Naive thymus-derived CD8-positive, alpha-beta T cell (primary cell): ENCODE measurements at places on chromosomes 2 and 18. TPM values are rescaled to one million over a fixed set of nuclear protein-coding genes. Genes with fewer than 3 reads are reported as not detected.

ONECUT2 gene
- not detected for total RNA-seq

CRYGC gene
- not detected for total RNA-seq

TUBA4A gene
- 143 TPM for total RNA-seq

DOK6 gene
- total RNA-seq, result not detected

GALR1 gene
- not detected for total RNA-seq

DDX1 gene
- 64.1 TPM for total RNA-seq

DLX2 gene
- not detected for total RNA-seq

ZCCHC2 gene
- 55.8 TPM for total RNA-seq

CACNB4 gene
- total RNA-seq, result 1.1 TPM

LYG1 gene
- total RNA-seq, result 4.5 TPM

DNA sequence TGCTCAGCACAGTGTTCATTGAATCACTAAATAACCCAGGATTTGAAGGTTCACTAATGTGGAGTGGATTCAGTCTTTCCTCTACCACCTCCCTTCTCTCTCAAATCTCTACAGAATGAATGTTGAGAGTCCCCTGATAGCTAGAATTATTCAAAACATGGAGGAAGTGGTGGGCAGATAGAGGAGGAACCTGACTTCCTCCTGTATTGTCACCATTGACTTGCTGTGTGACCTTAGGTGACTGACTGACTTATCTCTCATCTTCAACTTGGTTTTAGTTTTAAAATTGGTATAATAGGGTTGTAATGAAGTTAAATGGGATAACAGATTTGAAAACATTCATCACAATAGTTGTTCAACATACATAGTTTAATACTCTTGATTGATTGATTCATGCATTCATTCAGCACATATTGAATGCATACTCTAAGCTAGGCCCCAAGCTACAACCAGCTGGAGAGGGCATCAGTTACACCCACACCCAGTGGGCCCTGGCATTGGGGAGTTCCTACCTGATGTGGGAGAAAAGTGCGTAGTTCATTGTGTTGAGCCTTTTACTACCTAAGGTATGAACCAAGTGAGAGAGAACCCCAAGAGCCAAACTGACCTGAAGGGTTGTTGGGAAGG lies 96.0 kb downstream of the WDR7 start:
- H3K4me1 ChIP-seq, result peaks cover 18% of the 10 kb centered on the region
- H3K36me3 ChIP-seq, result peaks cover 2% of the 10 kb centered on the region
- H3K27ac ChIP-seq, result peak overlapping the region; percentile 82
- H3K4me3 ChIP-seq, result no peak overlapping the region
- DNase-seq, result no peak

DNA sequence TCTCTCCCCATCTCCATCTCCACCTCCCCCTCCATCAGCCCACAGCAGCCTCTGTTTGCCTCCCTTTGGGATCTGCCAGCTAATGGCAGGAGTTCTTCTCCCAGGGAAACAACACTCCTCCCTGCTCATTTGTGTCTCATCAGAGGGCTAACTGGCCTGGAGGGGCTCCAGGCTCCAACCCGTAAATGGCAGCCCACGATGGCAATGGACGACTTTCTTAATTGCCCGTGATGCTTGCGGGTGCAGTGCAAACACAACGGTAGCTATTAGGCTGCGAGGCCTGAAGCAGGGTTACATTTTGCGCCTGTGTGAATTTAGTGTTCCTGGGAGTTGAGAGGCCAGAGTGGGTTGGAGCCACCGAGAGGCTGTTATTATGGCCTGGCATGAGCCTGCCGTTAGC lies 285.1 kb downstream of the TNS1 start:
- DNase-seq, result no peak
- H3K4me3 ChIP-seq, result no peak overlapping the region
- H3K27me3 ChIP-seq, result no peaks in the 10 kb centered on the region
- no peak overlapping the region for H3K27ac ChIP-seq
- no peaks in the 10 kb centered on the region for H3K36me3 ChIP-seq

DNA sequence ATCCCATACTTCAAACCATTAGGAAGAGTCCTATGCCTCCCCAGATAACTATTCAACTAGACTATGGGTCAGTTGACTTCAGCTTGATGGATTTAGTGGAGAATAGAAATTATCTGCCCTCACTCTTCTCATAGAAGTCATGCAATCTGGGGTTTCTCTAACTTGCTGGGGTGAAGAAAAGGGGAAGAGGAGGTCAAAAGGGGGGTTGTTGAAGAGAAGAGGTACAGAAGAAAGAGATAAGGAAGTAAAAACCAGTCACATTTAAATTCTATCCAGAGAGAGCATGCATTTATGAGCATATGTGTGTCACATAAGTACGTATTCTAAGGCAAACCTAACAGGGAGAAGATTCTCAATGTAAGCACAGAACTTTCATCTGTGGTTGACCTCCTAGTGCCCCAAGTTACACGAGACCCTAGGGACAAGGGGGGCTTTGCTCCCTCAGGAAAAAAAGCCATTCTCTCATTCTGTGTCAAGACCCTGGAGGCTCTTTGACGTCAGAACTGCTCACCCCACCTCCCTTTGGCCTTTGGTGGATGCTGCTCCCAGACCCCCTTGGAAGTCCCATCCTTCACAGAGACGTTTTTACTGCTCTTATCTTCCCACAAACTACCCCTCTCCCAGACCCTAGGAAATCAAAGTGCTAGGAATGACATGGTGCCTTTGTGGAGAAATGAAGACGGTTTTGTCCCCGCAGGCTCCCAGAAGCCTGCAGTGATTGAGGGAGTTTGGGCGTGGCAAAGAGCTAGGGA lies 236.8 kb upstream of the TNP1 start:
- H3K4me3 ChIP-seq, result no peak overlapping the region
- H3K27me3 ChIP-seq, result peaks cover 2% of the 10 kb centered on the region
- no peaks in the 10 kb centered on the region for H3K4me1 ChIP-seq
- no peak for DNase-seq
- H3K36me3 ChIP-seq, result no peaks in the 10 kb centered on the region

GRCh38 chr2:64515086-64515485 lies 9.0 kb upstream of the AFTPH start:
- H3K27me3 ChIP-seq, result no peaks in the 10 kb centered on the region
- H3K27ac ChIP-seq, result no peak overlapping the region
- no peaks in the 10 kb centered on the region for H3K4me1 ChIP-seq
- no peak overlapping the region for H3K4me3 ChIP-seq

GRCh38 chr18:78932281-78932680 lies 47.3 kb upstream of the SALL3 start:
- no peak for DNase-seq
- H3K4me1 ChIP-seq, result no peaks in the 10 kb centered on the region
- no peaks in the 10 kb centered on the region for H3K27me3 ChIP-seq
- no peaks in the 10 kb centered on the region for H3K36me3 ChIP-seq

- peaks cover 3% of the 10 kb centered on the region for H3K27me3 ChIP-seq
- H3K27ac ChIP-seq, result no peak overlapping the region
- H3K4me1 ChIP-seq, result no peaks in the 10 kb centered on the region
- no peak overlapping the region for H3K4me3 ChIP-seq
Measured at GRCh38 chr2:16130541-16130880, 190.2 kb downstream of the MYCN start.

DNA sequence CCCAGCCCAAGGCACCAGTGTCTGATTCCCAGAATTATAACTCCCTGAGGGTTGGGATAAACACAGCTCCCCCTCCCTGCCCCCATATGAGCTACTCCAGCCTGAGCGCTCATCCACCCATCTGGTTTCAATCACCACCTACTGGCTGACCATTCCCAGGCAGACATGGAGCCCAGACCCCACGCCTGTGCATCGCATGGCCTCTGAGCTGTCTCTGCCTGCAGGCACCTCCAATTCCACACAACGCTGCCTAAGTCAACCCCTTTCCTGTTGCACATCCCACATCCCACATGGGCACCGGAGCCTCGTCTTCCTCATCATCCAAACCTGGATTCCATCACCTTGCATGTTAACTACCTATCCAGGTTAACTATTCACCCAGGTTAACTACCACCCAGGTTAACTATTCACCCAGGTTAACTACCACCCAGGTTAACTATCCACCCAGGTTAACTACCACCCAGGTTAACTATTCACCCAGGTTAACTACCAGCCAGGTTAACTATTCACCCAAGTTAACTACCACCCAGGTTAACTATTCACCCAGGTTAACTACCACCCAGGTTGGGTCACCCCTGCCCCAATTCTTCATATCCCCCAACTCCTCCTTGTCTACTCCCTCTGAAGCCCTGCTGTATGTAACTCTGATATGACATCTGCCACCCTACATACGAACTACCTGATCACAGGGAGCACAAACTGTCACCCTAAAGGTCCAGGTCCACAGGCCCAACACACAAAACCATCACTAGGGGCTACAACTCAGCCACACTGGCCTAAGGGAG lies 47.8 kb downstream of the TEX51 start:
- no peak for DNase-seq
- peaks cover 3% of the 10 kb centered on the region for H3K36me3 ChIP-seq
- H3K4me3 ChIP-seq, result no peak overlapping the region
- H3K4me1 ChIP-seq, result peaks cover 30% of the 10 kb centered on the region
- peaks cover 10% of the 10 kb centered on the region for H3K27me3 ChIP-seq
- H3K27ac ChIP-seq, result no peak overlapping the region

- peaks cover 10% of the 10 kb centered on the region for H3K4me1 ChIP-seq
- DNase-seq, result no peak
- H3K27me3 ChIP-seq, result no peaks in the 10 kb centered on the region
- H3K27ac ChIP-seq, result no peak overlapping the region
- H3K36me3 ChIP-seq, result peaks cover 21% of the 10 kb centered on the region
Measured at GRCh38 chr2:127047054-127047453, 59.9 kb downstream of the BIN1 start.

GRCh38 chr2:154700136-154700535 lies 1.6 kb downstream of the KCNJ3 start:
- no peaks in the 10 kb centered on the region for H3K36me3 ChIP-seq
- no peak overlapping the region for H3K4me3 ChIP-seq
- DNase-seq, result no peak
- peaks cover 15% of the 10 kb centered on the region for H3K27me3 ChIP-seq
- H3K4me1 ChIP-seq, result peaks cover 14% of the 10 kb centered on the region
